Karpas-422 (cell line): ENCODE measurements at places on chromosomes 5 and 9.
A peak's percentile ranks its signal among the peaks of the same experiment; 100 is the strongest.

DNA sequence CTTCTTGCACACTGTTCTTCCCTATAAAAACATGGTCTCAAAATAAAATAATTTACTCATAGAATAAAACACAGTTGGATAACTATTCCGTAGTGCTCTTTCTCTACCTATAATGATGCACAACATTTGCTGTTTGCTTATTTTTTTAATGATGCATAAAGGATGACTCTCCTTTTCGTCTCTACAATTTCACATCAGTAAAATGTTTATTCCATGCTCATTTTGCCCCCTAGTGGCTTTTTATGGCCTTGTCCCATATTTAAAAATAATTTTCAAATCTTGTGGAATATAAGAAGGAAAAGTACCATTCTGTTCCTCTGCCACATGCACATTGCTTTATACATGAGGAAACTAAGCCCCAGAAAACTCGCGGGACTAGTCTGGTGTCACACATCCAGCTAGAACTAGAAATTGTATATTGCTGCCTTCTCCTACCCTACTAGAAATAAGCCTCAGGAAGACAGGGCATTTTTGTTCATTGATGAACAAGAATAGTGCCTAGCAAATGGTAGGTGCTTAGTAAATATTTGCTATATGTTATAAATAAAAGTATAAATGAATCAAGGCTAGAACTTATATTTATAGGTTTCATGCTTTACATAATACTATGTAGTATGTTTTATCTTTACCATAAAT is 12.7 kb downstream of the KCTD16 start:
- peak; percentile 71 for DNase-seq

- no peak for DNase-seq
Measured at GRCh38 chr5:55544341-55544740, 9.6 kb upstream of the PLPP1 start.

DNA sequence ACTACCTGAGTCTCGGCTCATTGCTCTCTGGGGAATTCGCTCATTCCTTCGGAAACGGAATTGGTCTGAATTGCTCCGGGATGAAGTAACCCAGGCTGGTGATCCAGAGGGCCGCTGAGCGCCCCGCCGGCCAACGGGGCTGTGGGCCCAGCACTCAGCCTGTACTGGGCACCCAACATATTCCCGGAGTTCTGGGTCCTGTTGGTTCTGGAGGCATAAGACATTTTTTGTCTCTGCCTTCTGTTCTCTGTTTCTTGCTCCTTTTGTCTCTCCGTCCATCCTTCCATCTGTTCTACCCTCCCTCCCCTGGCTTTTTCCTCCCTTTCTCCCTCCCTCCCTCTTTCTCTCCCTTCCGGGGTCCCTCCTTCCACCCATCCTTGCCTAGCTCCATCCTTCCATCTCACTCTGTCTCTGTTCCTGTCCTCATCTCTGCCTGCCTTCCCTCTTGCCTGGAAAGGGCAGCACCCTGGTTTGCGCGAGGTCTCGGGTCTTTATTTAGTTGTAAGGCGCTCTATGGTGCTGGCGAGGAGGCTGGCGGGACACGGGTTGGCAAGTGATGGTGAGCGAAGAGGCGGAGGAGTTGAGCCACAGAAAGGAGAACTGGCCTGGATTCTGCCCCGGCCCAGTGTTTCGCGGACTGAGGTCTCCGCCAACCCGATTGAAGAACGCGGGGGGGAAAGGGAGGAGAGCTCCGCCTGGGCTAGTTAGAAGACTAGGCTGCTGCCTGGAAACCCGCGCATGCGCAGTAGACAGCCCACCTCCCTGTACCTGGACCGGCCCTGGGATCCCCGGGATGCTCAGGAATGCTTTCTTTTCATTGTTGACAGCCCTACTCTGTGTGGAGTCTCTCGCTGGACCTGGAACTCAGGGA is 1468.0 kb downstream of the FOXD4L5 start:
- DNase-seq = peak; percentile 91

GRCh38 chr9:37407468-37407867 is 15.0 kb upstream of the GRHPR start:
- DNase-seq = peak; percentile 88

DNA sequence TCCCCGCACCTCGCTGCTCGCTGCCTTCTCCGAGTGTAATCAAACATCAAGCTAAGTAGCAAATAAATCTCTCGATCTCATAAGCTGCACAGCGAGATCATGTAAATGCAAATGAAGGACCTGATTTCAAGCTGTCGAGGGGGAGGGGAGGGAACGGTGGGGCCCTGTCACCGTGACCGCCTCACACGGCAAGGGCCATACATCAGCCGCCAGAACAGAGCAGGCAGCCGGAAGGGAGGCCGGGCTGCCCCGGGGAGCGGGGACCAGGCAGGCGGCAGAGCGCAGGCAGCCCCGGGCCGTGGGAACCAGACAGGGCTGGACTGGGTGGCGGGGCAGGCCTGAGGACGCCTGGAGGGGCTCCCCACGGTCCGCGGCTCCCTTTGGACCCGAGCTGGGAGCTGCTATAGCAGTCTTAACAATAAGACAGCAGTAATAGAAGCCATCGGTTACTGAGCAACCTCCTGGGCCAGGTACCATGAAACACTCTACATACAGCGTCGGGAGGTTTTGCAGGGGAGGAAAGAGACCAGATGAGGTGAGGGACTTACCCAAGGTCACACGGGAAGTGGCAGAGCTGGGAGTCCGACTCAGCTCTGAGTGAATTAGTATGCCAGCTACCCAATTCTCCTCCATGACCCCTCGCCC is 76.8 kb downstream of the CFAP77 start:
- DNase-seq = no peak

- DNase-seq = no peak
Measured at GRCh38 chr5:99058466-99058865, 129.7 kb upstream of the CHD1 start.

DNA sequence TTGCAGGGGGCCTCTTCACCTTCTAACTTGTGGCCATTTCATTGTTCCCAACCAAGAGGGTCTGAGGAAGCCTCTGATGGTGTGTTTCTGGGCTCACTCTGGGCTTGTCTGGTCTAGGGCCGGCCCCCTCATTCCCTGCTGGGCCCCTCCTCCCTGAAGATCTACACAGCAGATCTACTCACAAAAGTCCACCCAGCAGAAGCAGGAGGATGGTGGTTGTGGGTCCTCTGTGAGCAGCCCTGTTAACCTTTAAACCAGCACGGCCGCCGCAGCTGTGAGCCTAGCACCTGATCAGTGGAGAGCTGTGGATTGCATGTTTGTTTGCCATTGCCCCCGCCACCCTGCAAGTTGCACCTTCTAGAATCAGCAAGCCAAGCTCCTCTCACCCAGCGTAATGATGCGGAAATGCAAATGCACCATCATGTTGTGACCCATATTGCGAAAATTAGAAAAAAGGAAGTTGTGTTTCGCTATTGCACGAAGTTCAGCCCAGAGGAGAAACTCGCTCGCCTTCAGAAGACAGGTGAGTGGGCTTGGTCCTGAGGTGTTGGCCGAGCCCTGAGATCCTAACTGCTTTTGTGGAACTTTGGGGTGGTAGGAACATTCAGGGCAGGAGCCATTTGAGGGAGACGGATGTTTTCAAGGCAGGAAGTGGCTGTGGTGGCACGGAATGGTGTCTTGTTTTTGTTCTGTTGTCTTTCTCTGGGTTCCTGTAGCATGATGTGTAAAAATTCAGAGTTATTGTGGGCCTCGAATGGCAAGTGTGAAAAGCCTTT is 16.7 kb downstream of the FGD3 start:
- DNase-seq = peak; percentile 94

DNA sequence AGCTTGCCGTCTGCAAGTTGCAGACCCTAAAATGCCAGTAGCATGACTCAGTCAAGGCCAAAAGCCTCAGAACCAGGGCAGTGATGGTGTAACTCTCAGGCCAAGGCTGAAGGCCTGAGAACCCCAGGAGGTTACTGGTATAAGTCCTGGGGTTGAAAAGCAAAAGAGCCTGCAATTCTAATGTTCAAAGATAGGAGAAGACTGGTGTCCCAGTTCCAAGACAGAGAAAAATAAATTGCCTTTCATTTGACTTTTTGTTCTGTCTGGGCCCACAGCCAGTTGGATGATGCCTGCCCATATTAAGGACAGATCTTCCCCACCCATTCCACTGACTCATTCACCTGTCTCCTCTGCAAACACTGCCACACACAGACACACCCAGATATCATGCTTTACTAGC is 673.2 kb downstream of the CDH18 start:
- no peak for DNase-seq

- no peak for DNase-seq
Measured at GRCh38 chr9:12425878-12426864, 267.0 kb upstream of the TYRP1 start.

- DNase-seq = no peak
Measured at GRCh38 chr5:55920784-55921183, 69.6 kb downstream of the IL31RA start.

DNA sequence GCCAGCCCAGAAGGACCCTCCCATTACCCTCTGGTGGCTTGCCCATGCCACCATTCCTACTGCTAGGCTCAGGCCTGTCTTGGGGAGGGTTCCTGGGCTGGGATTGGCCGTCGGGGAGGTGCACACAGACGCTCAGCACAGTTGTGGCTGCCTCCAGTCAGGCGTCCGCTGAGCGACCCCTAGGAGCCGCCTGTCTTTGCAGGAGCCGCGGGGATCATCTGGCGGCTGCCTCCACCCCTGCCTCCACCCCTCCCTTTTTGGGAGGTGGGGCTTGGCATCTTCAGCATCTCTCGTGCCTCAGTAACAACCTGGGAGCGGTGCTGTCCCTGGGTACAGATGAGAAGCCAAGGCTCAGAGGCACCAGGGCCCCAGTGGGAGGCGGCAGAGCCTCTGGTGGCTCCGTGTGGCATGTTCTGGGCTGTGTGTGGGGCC is 39.6 kb downstream of the RXRA start:
- DNase-seq = no peak

GRCh38 chr5:75616971-75617621 is 5.8 kb downstream of the ANKDD1B start:
- no peak for DNase-seq

DNA sequence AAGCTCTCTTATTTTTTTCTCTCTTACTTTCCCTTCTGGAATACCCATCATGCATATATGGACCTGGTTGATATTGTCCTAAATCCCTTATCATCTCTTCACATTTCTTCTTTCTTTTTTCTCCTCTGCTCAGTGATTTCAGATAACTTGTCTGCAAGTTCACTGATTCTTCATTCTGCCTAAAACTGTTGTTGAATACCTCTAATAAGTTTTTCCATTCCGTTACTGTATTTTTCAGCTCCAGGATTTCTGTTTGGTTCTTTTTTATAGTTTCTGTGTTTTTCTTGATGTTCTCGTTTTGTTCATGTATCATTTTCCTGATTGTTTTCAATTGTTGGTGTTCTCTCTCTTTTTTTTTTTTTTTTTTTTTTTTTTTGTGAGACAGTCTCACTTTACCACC is 203.7 kb downstream of the COMMD10 start:
- no peak for DNase-seq

DNA sequence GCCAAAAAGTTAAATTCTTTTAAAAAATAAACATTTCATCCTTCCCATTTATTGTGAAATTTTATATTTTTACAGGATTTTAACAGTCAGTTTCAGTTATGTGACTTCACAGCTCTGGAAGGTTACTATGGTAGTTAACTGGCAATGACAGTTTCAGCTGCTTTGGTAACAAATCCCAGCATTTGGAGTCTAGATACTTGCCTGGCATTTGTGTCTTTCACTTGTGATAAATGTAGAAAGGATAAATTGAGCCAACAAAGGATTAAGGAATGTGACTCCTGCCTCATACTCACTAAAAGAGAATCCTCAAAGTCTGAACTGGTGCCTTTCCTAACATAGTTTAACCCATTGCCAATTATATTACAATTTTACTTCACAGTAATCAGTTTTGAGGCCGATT is 315.5 kb downstream of the FER start:
- no peak for DNase-seq

DNA sequence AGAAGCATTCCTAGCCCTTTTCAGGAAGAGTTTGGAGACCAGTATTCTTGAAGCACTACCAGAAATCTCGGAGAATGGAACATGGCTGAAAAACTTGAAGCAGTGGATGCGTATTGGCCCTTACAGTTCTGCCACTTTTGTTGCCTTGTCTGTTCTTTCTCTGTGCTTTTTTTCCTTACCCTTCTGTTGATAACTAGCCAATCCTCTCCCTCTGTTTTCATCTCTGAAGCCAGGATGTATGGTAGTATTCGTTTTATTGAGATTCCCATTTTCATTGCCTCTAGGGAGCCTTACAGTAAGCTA is 564 bp upstream of the CCNH start:
- no peak for DNase-seq

- DNase-seq = no peak
Measured at GRCh38 chr5:77847129-77847460, 71.0 kb upstream of the TBCA start.

- no peak for DNase-seq
Measured at GRCh38 chr5:81948349-81948748, 23.5 kb upstream of the ATG10 start.

GRCh38 chr5:149035372-149035790 is 27.5 kb downstream of the SH3TC2 start:
- DNase-seq = peak; percentile 89

DNA sequence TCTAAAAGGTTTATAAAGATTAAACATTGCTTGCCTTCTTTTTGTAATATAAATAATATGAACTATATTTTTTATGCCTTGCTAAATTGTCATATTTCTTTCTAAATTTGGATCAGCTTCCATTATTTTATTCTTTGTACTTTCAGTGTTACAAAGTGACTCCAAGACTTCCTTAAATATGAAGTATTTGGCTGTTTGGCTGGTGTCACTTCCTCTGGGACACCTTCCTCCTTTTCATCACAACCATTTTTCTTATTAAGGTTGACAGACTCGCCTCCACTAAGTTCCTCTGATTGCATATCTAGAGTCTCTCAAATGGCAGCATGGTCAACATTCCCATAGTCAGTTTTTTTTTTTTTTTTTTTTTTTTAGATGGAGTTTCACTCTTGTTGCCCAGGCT is 73.8 kb upstream of the SLC1A1 start:
- DNase-seq = no peak

DNA sequence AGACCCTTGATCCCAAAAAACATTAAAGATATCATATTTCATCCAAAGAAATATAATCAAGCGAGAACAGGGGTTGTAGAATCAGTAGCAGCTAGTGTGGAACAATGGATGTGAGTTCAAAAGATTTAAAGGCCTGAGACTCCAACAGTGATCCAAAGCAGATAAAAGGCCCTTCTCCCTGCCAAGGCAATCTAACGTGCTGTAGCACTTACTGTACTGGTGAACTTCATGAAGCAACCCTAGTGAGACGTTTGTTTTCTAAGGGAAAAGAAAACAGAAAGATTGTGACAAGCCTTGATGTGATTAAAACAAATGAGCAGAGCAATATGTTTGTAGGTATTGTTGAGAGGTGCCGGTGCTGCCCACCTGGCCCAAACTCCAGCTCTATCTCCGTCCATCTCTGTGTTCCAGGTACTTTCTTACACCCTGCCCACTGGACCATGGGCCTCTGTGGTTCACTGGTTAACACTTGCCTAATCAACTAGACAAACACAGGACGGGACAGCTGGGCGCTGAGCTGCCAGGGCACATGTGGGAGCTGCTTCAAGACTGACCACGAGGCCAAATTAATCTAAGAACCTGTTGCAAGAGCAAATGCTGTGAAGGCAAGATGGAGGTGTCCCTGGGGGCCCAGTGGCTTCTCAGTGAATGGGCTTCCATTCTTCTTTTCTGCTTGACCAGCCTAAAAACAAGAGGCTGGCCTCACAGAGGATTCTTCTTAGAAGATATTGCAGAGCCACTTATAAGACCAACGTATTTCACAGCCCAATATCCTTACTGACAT is 265.5 kb downstream of the CWC27 start:
- no peak for DNase-seq
